ENCODE measurements at places on chromosomes 1 and 21.

DNA sequence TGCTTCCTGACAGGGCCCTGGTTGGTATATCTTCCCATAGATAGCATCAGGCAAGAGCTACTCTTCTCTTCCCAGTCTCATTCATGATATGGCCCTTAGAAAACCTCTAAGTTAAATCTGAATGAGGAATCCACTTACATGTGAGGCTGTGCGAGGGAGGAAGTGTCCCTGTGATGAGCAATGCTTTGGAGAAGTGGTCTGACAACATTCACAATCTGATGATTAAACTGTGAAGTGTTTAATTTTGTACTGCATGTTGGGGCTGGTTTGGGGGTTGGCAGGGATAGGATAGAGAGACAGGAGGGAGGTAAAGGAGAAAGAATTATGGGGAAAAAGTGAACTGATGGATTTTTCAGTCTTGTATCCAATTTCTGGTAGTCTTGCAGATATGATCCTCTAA lies 421.2 kb upstream of the DAB1 start:
- DNase-seq: no peak

DNA sequence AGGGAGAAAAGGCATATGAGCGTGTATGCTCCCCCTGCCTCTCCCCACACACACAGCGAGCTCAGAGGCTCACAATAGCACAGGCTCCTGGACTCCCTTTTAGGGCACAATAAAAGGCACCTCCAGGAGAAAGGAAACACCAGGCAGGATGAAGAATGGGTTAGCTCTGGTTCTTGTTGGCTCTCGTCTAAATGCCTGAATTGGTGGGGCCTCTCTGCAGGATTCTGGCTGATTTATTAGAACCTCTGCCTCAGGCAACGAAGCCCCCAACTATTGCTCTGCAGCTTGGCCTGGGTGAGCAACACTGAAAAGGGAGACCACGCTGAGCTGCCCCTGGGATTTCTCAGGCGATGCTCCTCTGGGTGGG lies 590.9 kb upstream of the PLXNA2 start:
- DNase-seq: no peak

DNA sequence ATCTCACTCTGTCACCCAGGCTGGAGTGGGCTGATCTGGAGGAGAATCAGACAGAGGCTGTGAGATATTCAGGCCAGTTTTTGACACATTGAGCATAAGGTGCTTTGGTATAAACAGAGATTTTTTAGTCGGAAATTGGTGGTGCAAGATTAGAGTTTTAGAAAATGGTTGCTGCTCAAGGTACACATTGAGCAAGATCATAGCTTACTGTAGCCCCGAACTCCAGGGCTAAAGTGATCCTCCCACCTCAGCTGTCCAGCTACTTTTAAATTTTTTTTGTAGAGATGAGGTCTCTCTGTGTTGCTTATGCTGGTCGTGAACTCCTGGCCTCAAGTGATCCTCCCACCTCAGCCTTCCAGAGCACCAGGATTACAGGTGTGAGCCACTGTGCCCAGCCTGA lies 43.9 kb upstream of the USP1 start:
- DNase-seq: no peak

DNA sequence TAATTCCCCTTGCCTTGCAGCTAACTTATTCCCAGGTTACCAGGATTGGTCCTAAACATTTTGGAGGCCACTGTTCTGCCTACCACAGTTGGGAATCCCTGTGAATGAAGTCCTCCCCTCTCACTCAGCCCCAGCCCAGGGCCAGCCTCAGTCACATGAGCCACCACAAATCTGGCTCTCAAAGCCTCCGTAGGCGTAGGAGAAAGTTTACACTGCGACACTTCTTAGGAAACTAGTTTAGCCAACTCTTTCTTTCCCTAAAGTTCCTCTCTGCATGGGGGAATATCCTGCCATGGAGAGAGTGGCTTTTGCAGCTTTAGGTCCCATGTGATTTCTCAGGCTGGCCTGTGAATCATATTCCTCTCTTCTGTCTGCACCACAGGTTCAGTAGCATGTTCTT lies 45.7 kb upstream of the ETV3 start:
- DNase-seq: no peak

DNA sequence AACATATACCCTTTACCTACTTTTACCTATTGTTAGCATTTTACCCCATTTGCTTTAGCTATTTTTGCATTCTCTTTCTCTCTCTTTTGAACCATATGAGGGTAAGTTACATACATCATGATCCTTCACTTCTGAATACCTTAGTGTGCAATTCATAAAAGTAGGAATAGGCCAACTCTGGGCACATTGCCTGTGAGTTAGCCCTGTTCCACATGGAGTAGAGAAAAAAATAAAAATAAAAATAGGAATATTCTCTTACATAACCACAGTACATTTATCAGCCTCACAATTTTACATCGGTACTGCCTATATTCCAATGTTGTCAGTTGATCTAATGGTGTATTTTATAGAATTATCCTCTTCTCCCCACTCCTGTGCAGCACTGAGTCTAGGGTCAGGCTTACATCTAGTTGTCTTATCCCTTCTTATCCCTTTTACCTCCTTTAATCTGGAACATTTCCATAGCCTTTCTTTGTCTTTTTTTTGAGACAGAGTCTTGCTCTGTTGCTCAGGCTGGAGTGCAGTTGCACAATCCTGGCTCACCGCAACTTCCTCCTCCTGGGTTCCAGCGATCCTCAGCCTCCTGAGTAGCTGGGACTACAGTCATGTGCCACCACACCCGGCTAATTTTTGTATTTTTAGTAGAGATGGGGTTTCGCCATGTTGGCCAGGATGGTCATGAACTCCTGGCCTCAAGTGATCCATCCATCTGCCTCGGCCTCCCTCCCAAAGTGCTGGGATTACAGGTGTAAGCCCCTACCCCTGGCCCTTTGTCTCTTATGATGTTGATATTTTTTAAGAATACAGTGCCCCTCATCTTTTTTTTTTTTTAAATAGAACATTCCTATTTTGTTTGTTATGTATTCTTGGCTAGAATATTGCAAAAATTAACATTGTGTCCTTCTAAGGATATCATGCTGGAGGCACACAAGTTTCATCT lies 11.1 kb upstream of the SLC30A1 start:
- no peak for DNase-seq

- DNase-seq: no peak
Measured at GRCh38 chr21:38958323-38958705, 152.6 kb downstream of the ETS2 start.

DNA sequence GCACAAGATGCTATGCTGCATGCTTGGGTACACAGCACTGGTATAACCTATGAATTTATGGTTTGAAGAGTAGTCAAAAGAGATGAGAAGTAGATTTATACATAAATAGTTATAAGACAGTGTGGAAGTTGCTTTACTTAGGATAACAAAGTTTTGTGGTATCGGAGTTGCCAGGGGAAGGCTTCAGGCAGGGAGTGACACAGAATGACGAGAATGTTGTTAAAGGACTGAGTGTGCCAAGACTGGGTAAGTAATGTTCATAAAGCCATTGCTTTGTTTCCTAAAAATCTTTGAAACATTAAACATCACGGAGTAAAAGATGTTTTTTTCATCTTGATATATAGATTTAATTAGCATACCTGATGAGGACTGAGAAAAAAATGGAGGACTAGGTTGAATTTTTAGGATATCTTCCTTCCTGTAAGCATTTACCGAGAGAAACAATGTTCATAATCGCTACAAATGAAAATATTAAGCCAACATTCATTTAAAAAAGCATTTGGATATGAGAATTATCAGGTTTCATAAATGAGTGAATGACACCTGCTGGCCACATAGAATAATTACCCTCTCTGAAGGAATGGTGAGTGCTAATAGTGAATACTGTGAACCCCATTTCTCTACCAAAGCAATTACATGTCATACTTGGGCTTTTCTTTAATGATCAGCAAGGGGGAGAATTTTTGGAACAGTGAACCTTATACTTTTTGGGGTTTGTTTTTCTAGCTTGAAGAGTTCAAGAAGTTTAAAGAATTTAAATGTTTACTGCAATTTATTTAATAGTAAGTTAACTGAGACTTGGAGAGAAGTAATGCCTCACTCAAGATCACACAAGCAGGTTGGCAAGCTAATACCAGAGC lies 28.4 kb downstream of the EXTL2 start:
- no peak for DNase-seq

DNA sequence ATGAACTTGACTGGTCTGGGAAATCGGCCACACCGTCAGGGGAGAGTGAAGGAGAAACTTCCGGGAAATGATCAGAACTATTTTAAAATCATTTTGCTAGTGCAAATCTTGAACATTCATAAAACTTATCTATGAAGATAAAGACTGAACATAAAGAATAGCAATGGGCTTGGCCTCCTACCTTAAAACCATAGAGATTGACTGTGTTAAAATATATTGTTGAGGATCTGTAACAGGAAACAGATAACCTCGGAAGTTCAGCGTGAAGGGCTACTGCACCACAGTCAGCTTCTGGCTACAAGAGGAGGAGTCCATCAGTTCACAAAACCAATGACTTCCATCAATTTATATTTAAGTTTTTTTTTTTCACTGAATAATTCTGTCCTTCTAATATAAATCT lies 127.3 kb downstream of the RGS7 start:
- no peak for DNase-seq

DNA sequence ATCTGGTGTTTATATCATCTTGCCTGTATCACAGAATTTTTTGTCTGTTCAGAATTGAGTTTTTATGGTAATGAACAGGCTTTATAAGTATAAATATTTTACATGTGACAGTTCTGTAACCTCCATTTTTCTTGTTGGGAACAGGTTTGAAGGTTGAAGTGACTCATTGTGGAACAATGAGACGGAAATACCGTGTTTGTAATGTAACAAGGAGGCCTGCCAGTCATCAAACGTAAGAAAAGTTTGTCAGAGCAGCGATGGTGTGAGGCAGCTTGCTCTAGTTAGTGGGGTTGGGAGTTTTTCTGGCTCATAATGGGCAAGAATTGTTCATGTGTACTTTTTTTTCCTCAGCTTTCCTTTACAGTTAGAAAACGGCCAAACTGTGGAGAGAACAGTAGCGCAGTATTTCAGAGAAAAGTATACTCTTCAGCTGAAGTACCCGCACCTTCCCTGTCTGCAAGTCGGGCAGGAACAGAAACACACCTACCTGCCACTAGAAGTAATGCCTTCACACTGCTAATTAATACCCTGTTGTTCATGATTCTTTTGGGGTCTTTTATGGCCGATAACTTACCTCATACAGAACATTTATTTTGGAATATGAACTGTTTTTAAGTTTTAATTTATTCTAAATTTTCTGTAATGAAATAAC lies 75.2 kb upstream of the TEKT2 start:
- no peak for DNase-seq

DNA sequence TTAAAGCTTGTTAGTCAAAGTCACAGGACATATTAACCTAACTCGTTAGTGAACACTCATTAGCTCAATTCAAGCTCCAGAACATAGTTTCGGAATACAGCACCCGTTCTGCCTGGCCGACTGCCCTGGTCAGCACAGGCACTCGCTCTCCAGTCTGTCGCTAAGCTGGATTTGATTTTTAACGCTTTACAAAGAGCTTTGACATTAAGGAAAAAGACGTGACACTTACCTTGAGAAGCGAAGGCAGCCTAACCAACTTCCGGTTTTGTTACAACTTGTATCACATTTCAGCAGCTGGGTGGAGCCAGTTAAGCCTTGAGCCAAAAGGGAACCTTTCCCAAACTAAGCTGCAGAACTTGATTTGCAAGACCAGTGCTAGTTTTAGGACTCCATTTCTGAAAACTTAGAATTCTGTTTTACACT lies at the start of gene FRRS1:
FRRS1 (minus strand) TSS at position 258 of the 423 bp plus-strand sequence. CDS start 17,867 bp downstream, outside the sequence.
- DNase-seq: peak; percentile 21

GRCh38 chr1:21899267-21899810 lies 37.8 kb downstream of the HSPG2 start:
- DNase-seq: no peak

- no peak for DNase-seq
Measured at GRCh38 chr1:226653311-226653921, 85.7 kb downstream of the ITPKB start.

DNA sequence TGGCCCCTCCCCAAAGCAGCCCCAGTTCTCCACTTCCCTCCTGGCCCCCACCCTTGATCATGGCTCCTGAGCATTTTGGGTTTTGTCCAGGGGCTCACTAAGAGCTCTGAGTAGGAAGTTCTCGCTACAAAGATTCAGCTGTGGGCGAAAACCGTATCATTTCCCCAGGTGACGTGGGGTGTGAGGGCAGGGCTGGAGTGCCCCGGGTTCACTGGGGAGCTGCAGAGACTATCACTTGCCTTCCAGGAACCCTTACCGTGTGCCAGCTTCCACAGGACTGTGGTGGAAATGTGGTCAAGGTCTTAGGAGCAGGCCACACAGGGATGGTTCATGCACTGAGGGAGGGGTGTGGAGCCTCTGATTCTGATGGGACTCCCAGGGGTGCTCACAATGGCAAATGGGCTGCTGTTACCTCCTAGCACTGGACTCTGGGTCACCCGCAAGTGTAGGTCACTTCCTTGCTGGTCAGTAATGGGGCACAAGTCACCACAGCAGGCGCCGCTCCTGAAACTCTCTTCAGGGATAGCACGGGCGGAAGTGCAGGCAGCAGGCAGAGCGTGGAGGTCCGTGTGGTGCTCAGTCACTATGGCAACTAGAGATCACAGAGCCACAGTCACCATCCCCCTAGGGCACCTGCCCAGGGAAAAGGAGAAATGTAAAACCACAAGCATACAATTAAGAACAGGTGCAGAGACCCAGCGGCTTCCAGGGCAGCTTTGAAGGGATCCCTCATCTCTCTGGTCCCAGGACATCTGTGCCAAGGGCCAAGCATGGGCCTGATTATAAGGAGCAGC lies 35.4 kb downstream of the RSPH1 start:
- peak; percentile 32 for DNase-seq

DNA sequence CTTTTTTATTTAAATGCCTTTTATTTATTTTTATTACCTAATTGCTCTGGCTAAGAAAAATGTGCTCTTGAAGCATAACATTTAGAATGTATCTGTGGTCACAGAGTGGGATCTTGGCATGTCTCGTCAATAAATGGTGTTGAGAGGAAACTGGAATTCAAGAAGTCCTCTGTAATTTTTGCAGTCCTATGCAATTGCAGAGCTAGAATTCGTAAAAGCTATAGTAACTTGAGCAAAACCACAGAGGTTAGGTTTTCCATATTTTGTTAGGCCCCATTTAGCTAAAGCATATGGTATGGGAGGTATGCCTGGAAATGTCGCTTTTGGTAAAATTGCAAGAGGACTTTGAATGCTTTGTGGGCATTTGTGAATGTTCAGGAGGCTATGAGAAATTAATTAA lies 466.7 kb upstream of the NFIA start:
- no peak for DNase-seq

DNA sequence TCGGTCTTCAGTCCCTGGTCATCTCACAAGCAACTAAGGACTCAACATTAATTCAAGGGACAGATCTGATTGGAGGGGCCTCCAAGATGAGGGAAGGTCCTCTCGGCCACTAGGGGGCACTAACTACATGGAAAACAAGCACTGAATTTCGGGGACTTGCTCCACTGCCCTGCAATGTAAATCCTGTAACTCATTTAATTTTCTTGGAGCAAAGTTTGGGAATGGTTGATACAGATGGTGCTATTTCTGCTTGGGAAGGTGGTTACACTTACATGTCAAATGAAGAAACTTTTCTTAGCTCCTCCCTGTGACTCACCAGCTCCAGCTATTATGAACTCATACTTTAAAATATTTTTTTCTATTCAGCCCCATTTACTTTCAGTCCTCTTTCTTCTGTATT lies 97.4 kb upstream of the KCNJ15 start:
- peak; percentile 61 for DNase-seq

GRCh38 chr1:25662061-25662460 lies 45.5 kb downstream of the MAN1C1 start:
- DNase-seq: no peak
